ENCODE measurements at places on chromosomes 16 and 17.

GRCh38 chr17:9902120-9902519 is 3.0 kb downstream of the RCVRN start:
- no peak for DNase-seq

- DNase-seq: peak; percentile 38
These were observed at the start of gene GAS7 for GRCh38 chr17:10198509-10199249. Gene GAS7, minus strand, starts transcription at chr17:10198606.

DNA sequence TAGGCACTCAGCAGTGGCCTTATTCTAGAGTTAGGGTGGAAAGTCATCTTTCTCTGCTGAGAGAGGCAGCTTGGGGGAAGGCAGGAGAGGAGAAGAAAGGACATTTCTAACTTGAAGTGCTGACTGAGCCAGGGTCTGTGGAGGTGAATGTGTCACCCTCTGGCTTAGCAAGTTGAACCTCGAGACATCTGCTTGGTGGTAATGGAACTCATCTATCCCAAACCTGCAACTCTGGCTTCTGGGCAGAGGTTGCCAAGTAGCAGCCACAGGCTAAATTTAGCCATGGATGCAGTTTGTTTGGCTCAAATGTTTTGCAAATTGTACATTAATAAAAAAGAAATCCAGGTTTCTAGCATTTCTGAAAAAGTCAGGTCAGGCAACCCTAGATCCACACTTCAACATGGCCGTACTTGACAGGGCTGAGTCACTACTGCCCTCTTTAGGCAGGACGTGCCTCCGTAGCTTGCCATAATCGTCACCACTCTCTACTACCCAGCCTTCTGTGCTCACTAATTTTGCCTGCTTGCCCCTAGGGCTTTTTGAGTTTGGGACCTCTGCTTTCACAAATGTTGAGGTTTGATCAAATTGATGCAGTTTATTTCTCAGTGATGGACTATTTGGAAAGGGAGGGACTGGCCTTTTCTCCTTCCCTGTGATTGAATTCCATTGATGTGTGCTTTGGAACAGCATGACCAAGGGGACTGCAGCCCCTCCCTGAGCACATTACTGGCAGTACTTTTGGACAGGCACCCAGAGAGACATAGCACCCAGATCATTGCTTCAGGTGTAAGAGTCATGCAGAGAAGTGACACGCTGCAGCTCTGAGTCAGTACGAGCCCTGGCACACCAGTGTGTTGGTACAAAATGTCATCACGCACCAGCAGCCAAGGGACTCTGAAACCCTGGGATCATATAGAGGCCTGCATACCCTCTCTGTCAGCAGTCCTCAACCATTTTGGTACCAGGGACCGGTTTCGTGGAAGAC is 5.2 kb downstream of the CDH13 start:
- DNase-seq: no peak

- no peak for DNase-seq
These were observed 76.5 kb upstream of the TNRC6C start for GRCh38 chr17:77882040-77882439.

DNA sequence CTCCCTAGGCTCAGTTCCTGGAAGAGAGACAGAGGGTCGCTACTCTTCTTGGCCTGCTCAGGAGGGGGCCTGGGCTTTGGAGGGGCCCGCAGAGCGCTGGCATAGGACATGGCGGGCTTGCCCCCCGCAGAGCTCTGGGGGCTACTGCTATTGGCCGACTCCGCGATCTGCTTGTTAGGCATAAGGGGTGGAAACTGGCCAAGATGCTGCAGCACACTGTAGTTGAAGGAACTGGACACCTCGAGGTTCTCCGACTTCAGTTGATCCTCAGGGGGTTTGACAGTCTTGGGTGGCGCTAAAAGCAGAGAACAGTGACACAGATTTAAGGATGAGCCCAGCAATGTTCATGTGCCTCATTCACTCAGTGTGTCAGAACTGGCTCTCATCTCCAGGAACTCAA is 33.9 kb downstream of the CACNG1 start:
- DNase-seq: no peak

GRCh38 chr17:3866276-3866675 is 20.2 kb upstream of the NCBP3 start:
- DNase-seq: no peak

DNA sequence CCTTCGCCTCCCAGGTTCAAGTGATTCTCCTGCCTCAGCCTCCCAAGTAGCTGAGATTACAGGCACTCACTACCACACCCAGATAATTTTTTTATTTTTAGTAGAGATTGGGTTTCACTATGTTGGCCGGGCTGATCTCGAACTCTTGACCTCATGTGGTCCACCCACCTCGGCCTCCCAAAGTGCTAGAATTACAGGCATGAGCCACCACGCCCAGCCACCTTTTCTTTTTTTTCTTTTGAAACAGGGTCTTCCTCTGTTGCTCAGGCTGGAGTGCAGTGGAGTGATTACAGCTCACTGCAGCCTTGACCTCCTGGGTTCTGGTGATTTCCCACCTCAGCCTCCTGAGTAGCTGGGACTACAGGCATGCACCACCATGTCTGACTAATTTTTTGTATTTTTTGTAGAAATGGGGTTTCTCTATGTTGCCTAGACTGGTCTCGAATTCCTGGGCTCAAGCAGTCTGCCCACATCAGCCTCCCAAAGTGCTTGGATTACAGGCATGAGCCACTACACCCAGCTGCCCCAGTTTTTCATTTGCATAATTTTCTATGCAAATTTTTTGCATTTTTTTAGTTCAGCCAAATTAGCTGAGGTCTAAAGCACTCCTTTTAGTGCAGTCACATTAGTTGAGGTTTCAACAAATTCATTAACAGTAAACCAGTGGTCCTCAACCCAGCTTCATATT is 11.3 kb downstream of the WWP2 start:
- no peak for DNase-seq

DNA sequence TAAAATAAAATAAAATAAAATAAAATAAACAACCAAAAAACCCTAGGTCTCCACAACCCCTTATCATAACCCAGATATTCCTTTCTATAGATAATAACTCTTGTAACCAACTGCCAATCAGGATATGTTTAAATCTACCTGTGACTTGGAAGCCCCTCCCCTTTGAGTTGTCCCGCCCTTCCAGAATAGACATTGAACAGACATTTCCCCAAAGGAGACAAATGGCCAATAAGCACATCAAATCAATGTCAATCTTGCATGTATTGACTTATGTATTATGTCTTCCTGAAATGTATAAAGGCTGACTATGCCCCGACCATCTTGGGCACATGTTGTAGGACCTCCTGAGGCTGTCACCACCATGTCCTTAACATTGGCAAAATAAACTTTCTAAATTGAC is 1.5 kb upstream of the MAPK7 start:
- no peak for DNase-seq

- DNase-seq: no peak
These were observed 992 bp downstream of the GDPD1 start for GRCh38 chr17:59221159-59221847.

- DNase-seq: peak; percentile 55
These were observed 6.9 kb upstream of the ACTG1 start for GRCh38 chr17:81519284-81520020.

GRCh38 chr16:88673716-88674379 is 11.0 kb upstream of the MVD start:
- no peak for DNase-seq

- DNase-seq: no peak
These were observed 19.8 kb downstream of the SPHK1 start for GRCh38 chr17:76404256-76404655.

DNA sequence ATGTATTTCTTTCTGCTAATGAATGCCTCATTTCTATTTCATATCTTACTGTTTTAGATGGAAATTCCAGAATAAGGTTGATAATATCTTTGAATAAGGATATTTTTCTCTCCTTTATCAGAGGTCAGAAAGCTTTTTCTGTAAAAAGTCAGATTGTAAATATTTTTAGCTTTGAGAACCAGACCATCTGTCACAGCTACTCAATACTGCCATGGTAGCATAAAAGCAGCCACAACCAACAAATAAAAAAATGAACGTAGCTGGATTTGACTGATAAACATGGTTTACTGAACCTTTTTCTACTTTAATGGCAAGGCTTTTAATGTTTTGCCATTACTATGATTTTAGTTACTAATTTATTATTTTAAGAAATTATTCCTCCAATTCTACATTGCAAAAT is 217.4 kb upstream of the COX10 start:
- DNase-seq: no peak

GRCh38 chr17:5694551-5694950 is 110.2 kb upstream of the NLRP1 start:
- DNase-seq: no peak

DNA sequence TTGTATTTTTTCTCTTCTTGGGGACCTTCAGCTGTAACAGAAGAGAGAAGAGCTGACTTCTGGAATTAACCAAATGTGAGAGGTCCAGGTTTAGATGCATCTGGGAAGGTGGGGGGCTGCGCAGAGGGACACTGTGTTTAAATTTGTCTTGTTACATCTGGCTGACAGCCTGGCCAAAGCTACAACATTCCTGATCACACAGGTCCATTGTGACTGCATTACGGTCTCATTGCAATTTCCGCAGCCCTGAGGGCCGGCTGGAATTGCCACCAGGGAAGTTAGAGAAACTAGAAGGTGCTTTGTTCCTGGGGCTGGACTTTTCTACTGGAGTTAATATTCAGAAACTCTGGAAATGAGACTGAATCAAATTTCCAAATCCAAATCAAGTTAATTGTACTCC is 37.9 kb upstream of the LRRC75A start:
- no peak for DNase-seq

- no peak for DNase-seq
These were observed 36.2 kb downstream of the RAB11FIP4 start for GRCh38 chr17:31427684-31428083.

- no peak for DNase-seq
These were observed 25.9 kb downstream of the AP2B1 start for GRCh38 chr17:35612924-35613521.

- no peak for DNase-seq
These were observed 55.1 kb downstream of the SRCIN1 start for GRCh38 chr17:38550661-38551060.

DNA sequence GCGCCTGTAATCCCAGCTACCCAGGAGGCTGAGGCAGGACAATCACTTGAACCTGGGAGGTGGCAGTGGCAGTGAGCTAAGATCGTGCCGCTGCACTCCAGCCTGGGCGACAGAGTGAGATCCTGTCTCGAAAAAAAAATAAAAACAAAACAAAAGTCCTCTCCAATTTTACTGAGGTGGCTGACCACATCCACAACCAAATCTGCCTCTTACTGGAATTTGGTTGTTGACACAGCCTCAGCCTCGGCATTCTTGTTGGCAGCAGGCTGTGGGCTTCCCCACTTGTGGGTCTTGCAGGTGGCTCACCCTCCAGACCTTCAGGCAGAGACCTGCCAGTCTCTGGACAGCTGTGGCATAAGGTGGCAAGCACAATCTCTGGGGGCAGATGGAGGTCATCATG is 15.6 kb downstream of the B4GALNT2 start:
- DNase-seq: no peak

DNA sequence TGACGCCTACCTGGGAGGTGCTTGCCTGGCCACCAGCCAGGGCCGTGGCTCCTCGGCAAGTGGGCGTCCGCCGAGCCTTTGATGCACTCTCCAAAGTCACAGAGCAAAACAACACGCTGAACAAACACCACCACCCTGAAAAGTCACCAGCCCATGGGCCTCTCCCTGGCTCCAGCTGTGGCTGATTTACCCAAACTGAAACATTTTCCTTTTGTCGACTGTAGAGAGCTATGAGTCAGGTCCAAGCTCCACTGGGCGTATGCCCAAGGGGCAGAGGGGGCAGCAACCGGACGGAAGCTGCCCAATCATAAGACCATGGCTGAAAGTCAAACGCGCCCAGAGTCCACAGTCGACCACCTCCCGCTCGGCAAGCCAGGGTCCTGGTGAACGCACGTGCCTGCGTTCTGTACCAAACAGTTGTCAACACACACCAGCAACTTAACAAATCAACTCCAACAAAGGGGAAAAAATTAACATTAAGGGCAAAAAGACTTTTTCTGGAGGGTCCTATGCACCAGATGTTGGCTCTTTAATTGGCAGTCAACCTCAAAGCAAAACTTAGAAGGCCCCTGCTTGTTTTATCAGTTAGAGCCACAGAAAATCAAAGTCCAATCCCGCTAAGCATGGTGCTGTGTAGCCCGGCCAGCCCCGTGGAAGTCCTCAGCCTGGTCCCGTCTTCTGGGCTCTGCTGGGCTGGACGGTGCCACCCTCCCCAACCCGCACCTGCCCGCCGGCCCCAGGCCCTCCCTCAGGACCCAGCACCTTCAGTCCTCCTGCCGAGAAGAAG is 47.3 kb downstream of the TBC1D16 start:
- DNase-seq: no peak

- no peak for DNase-seq
These were observed 18.3 kb upstream of the LITAF start for GRCh38 chr16:11604783-11605563.

DNA sequence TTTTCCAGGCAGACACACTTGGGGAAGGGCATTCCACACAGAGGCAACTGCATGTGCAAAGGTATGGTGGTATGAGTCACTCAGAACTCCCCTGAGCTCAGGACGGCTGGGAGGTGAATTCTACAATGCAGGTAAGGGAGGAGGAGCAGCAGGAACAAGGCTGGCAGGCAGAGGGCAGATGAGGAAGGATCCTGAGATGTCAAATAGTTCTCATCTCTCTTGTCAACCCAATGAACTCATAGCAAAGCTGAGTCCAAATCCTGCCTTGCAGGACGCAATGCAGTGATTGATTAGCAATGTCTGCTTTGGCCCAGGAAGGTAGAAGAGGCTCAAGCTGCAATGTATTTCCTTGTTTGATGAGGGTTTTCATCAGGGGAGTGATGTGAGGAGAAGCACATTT is 243.5 kb downstream of the XYLT1 start:
- DNase-seq: no peak

DNA sequence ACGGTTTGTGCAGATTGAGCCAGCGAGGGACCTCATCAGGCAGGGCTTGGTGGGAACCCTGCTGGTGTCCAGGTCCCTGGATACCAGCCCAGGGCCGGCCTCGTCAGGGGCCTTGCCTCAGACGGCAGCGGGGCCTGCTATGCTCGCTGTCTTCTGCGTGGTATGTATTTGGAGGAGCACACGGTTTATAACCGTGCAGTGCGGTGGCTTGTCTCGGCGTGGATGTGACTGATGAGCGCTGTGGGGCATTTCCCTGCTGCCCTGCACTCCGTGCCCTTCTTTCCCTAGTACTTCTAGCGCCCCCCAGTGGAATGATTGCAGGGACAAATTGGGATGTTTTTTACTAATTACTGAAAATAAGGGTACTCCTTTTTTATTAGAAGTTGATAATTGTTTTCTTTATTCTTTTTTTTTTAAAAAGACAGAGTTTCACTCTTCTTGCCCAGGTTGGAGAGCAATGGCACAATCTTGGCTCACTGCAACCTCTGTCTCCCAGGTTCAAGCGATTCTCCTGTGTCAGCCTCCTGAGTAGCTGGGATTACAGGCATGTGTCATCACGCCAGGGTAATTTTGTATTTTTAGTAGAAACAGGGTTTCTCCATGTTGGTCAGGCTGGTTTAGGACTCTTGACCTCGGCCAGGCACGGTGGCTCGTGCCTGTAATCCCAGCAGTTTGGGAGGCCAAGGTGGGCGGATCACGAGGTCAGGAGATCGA is 15.3 kb downstream of the TBCD start:
- no peak for DNase-seq

Data from activated CD8-positive, alpha-beta memory T cell treated with anti-CD3 and anti-CD28 coated beads for 1 hour (primary cell).